Naive thymus-derived CD4-positive, alpha-beta T cell (primary cell): ENCODE measurements at places on chromosomes 7 and 10. TPM values are rescaled to one million over a fixed set of nuclear protein-coding genes. Genes with fewer than 3 reads are reported as not detected.

GRCh38 chr10:11810313-11810766 lies 12.8 kb upstream of the PROSER2 start:
- no peaks in the 10 kb centered on the region for H3K27me3 ChIP-seq
- no peaks in the 10 kb centered on the region for H3K4me1 ChIP-seq
- no peak overlapping the region for H3K4me3 ChIP-seq

The MBLAC1 gene
- total RNA-seq, result 4.5 and 5.1 TPM in 2 replicates

DNA sequence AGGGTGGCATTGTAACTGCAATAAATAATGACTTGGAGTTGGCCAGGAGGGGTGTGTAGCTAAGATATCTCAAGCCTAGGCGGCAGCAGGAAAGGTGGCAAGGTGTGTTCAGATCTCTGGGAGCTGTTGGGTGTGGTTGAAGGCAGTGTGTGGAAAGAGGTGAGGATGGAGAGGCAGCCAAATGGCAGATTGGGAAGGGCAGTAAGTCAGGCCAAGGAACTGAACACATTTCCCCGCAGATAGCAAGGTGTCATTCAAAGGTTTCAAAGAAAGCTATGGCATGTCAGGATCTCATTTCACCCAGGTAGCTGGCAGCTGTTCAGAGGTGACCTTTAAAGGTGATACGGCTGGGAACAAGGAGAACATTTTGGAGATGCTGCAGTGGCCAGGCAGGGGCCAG lies 586.0 kb upstream of the MGMT start:
- no peak for DNase-seq
- H3K27ac ChIP-seq, result no peak overlapping the region
- H3K4me1 ChIP-seq, result no peaks in the 10 kb centered on the region
- H3K27me3 ChIP-seq, result no peaks in the 10 kb centered on the region

The ENO4 gene
- total RNA-seq, result not detected

DNA sequence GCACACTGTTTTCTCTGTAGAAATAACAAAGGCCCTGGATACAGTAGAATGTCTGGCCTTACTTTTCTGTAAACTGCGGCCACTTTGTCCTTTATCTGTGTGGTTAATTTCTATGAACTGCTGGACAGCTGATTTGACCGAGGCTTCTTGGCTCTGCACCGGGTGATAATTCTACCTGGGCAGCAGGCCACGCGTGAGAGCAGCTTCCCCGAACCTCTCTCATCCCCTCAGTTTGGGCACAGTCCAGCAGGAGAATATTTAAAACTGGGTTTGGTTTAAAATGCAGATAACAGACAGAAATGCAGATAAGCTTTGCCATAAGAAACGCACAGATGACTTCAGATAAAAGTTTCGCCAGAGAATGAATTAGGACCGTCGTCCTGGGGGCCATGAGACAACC lies 81.0 kb downstream of the CELF2 start:
- no peak overlapping the region for H3K27ac ChIP-seq
- no peaks in the 10 kb centered on the region for H3K27me3 ChIP-seq
- H3K4me1 ChIP-seq, result no peaks in the 10 kb centered on the region
- DNase-seq, result no peak
- no peaks in the 10 kb centered on the region for H3K36me3 ChIP-seq

The ARMC3 gene
- total RNA-seq, result not detected

The AOC1 gene
- not detected in 2 replicates for total RNA-seq

GRCh38 chr7:124843336-124843735 lies 77.7 kb upstream of the GPR37 start:
- H3K27ac ChIP-seq, result no peak overlapping the region
- H3K4me1 ChIP-seq, result no peaks in the 10 kb centered on the region
- DNase-seq, result no peak
- peaks cover 2% of the 10 kb centered on the region for H3K36me3 ChIP-seq

The TWIST1 gene
- total RNA-seq, result not detected
